ENCODE measurements at places on chromosomes 7 and 10.

GRCh38 chr7:100563809-100564400 is 9.8 kb downstream of the SAP25 start:
- DNase-seq: no peak

DNA sequence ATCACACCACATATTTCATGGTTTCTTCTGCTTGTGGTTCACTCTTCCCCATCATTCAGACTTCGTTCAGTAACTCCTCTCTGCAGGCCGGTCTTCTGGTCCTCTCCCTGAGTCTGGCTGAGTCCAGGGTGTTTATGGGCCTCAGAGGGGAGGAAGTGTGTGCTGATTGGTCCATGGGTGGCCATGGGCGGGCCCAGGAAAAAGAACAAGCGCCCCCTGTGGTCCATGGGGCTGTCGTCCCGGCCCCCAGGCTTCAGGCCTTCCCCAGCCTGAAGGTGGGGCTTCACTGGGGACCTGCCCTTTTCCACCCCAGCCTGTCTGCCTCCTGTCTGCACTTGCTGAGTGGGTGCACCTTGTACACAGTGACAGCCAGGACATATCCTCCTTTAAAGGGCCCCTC is 123.7 kb downstream of the VIPR2 start:
- no peak for DNase-seq

GRCh38 chr10:89414879-89415821 is 782 bp downstream of the IFIT5 start:
- peak; percentile 61 for DNase-seq

- DNase-seq: no peak
Measured at GRCh38 chr10:120824881-120825309, 26.3 kb upstream of the WDR11 start.

DNA sequence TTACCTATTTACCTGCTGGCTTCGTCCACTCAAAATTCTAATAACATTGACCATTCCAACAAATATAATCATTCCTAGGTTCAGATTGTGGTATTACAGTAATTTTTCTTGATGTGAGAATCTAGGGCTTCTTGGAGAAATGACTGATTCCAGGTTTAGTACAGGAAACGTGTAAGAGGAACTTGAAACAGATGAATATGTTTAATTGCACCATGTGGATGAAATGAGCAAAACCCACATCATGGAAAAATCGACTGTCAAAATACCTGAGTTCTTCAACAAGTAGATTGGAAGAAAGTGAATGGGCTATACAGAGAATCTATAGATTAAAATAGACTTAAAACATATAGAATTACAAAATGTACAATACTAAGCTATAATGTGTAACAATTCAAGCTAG is 24.9 kb upstream of the OR9A4 start:
- no peak for DNase-seq

GRCh38 chr7:125814100-125814499 is 884.5 kb upstream of the POT1 start:
- DNase-seq: no peak

- no peak for DNase-seq
Measured at GRCh38 chr10:14459665-14460064, 128.9 kb upstream of the FRMD4A start.

GRCh38 chr10:49627038-49627437 is 13.2 kb downstream of the CHAT start:
- DNase-seq: no peak

- no peak for DNase-seq
Measured at GRCh38 chr10:34775044-34775637, 40.0 kb downstream of the PARD3 start.

GRCh38 chr7:13104128-13104527 is 416.7 kb downstream of the ARL4A start:
- no peak for DNase-seq

GRCh38 chr7:156096771-156097538 is 284.7 kb upstream of the SHH start:
- DNase-seq: no peak

GRCh38 chr10:33643042-33643441 is 308.6 kb upstream of the NRP1 start:
- no peak for DNase-seq

DNA sequence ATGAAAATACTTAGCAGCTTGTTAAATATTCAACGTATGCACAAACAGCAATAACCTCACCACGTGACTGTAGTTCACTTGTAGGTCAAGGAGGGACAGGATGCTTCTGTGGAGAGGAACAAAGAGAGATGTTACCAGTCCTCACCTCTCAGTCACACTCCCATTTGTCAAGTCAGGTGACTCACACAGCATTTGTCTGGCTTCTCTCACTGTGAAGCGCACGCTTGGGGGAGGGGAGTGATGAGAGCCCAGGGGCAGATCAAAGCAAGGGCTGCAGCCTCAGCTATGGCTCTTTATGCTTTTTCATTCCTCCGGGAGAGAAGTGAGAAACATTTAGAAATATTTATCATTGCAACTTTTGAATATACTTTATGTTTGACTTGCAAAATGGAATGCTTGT is 2.9 kb upstream of the RBM20 start:
- no peak for DNase-seq

GRCh38 chr10:132430861-132431271 is 33.9 kb downstream of the PWWP2B start:
- no peak for DNase-seq

- DNase-seq: no peak
Measured at GRCh38 chr7:40808378-40808942, 673.7 kb downstream of the SUGCT start.

DNA sequence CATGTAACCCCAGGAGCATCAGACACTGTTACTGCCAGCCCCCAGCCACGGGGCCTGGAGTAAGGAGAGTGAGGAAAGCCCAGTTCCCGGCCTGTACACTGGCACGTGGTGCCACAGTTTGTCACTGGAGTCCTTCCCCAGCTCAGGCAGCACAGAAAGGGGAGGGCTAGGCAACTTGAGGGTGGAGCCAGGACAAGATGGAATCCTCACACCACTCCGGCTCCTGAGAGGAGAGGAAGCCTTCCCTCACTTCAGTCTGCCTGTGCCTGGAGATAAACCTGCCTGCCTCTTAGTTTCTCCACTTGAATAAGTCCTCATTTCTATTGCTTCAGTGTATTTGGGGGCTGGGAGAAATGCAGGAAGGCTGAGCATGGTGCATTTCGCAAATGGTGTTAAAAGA is 176.0 kb downstream of the KIAA1217 start:
- DNase-seq: no peak

DNA sequence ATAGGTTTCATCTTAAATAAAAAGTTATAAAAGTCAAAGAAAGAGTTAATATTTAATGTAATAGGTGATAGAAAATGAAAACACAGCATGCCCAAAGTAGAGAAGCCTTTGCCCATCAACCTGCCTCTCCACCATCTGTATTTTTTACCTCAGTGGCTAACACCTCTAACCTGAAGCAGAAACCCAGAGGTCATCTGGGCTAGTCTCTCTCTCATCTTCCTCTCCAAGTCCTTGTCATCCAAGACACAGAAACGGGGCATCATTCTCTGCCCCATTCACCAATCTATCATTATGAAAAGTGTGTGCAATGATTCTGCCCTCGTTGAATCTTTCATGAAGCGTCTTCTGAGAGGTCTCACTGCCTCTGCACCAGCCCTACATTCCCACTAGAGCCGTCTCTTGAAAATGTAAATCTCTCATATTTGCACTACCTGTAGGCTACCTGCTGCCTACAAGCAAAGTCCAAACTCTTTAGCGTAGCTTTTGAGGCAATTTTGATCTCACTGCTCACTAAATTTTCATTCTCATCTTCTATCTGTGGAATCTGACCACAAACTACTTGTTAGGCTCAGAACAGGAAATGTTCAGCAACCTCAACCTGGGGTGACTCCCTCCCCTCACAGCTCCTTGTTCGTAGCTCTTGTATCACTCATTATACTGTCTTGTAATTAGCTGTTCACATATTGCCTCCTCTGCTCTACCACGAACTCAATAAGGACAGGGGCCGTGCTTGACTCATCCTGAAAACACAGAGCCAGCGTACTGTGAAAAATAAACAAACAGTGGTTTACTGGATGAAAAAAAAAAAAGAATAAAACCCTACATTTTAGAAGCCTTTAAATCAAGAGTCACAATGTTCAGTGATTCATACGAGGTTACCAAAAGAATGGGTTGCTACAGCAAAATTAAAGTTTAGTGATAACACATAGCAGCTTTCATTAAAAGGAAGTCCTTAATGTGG is 83.1 kb downstream of the CTNNA3 start:
- DNase-seq: no peak

GRCh38 chr7:101973130-101973529 is 155.7 kb downstream of the CUX1 start:
- DNase-seq: no peak

GRCh38 chr7:42935861-42936260 is 3.7 kb downstream of the MRPL32 start:
- no peak for DNase-seq

DNA sequence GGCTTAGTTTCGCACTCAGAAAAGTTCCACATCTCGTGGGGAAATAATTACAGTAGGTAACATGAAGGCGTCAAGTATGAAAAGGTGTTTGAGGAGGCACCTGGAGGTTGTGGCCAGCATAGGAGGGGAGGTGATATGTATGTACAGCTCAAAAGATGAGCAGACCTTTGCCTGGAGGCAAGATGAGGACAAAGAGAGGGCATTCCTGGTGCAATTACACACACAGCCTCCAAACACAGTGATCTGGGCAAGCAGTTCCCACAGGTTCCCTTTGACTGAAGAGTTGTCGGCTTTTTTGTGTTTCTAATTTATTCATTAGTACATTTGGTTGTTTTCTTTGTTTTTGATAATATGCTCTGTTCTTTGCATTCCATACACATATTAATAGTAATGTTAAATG is 46.9 kb downstream of the CDK14 start:
- no peak for DNase-seq

DNA sequence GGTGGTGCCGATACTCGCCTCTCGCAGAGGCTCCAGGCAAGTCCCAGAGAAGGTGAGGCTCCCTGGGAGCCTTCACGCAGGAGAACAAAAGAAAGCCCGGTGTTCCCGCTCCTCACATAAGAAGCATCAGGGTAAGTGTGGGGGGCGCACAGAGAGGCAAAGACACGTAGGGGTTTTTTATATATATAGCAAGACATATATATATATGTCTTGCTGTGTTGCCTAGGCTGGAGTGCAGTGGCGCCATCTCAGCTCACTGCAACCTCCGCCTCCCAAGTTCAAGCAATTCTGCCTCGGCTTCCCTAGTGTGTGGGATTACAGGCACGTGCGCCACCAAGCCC is 61.3 kb downstream of the PDIA4 start:
- DNase-seq: no peak

GRCh38 chr10:101601541-101601940 is 13.4 kb downstream of the DPCD start:
- no peak for DNase-seq

DNA sequence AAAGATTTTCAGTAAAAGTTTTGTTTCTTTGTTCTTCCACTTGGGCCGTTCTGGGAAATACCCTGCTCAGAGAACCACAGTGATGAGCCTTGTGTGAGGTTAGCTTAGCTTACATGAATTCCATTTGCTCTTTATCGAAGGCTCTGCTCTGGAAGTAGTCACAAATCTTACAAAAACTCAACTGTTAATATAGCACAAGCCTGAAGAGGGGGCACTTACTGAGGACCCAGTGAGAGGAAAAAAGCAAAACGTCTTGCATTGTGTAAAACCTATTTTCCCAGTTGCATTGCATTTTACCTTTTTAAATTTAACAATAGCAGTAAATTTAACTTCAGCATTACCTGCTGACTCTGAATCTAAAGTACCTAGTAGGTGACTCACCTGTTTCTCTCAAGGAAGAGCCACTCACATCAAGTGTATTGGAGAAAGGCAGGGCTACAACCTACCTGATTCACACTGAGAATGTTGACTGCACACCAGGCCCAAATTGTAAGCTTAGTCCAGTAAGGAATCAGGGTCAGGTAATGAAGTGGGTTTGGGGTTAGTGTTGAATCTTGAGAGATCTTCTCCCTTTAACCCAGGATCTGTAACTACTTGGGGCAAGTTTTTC is 42.3 kb downstream of the PPP1R17 start:
- no peak for DNase-seq

DNA sequence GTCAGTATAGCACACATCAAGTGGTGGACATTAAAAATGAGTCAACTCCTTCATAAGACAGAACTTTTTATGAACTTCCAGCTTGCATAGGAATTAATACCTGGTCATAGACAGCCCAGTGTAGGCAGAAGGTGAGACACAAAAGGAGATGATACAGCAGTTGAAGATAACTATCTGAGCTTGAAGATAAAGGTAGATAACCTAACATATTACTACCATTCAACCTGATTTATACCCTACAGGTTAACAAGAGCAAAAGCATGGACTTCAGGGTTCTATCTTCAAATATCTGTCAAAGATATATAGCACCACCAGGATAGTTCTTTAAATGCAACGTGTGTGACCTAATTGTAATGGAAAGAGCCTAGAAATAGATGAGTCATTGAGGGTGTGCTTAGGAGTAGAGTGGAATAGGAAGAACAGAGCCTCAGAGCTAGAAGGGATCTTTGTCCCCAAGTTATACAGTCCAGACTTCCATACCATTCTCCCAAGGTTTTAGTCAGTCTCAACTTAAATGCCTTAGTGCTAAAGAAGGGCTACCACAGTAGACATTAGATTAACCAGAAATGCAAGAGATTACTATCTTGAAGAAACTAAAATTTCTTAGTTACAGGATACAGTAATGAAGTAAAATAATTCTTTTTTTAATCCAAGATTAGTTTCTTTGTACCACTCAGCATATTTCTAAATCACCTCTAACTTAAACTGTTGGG is 9.2 kb downstream of the ZNF800 start:
- no peak for DNase-seq

GRCh38 chr10:97538411-97538810 is 34.2 kb upstream of the ANKRD2 start:
- no peak for DNase-seq

DNA sequence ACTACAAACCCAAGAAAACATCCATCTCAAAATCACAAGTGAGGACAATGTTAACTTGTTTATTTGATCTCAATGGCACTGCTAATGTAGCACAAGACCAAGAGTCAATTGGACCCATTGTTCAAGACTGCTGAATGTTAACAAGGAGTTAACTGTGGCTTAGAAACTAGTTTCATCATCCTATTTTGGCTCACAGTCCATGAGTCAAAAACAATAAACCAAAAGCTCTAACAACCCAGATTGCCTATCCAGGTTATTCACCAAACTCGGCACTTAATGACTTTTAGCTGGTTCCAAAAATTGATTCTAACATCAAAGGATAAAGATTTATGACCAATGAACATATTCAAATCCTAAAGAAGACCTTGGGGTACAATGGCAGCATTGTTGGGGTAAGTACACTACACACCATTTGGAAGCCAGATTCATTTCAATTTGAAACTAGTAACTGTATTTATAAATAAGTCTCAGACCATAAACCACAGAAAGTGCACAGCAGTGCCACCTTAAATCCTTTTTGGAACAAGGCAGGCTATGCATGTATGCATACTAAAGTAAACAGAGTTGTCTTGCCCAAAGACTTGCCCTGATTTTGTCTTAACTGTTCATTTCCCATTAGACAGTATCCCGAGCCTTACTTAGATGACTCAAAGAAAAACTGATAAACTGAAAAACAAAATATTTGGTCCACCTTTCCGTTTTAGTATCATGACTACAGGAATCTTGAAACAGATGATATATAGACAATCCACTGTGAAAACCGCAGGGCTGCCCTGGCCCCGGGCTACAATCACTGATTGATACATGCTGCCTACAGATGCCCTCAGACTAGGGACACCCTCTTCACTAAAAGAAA is 84.5 kb downstream of the SRPK2 start:
- DNase-seq: peak; percentile 91
